ENCODE measurements at places on chromosomes 12 and 14. TPM values are rescaled to one million over a fixed set of nuclear protein-coding genes. Genes with fewer than 3 reads are reported as not detected.
A peak's percentile ranks its signal among the peaks of the same experiment; 100 is the strongest.

GRCh38 chr12:114093520-114093919 lies 127.4 kb upstream of the RBM19 start:
- DNase-seq, result no peak

DNA sequence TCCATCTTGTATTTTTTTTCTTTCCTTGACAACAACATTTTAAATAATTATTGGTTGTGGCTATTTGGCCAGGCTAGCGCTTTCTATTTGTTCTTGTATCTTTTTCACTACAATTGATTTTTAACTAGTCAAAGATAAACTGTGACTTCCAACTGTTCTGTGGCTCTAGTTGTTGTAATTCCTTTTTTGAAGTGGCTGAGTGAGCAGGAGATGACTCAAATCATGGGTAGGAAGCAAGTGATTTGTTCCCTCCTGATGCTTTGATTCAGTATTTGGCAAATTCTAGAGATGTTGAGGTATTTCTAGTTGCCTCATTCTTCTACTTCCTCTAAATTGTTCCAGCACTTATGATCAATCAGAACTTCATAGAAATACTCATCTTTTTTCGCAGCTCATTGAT lies 633.5 kb downstream of the RERGL start:
- DNase-seq, result no peak

GRCh38 chr12:103399986-103400385 lies 95.8 kb downstream of the C12orf42 start:
- DNase-seq, result no peak

DNA sequence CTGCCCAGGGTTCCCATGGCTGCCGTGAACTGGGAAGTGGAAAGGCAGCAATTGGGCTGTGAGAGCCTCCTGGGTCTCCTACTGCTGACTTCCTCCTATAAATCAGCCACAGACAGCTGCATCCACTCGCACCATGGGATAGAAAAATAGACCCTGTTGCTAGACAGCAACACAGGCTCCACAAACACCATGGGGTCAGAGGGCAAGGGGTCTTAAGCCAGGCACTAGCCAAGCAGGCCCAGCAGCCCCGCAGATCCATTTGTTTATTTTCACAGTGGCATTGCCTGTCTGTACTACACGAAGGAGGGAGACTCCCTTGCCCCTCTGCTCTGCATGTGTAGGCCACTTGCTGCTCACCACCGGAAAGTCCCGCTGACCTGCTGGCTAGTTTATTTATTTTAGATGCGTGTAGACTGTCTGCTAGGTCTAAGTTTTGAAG lies 139.8 kb downstream of the DACT1 start:
- no peak for DNase-seq

DNA sequence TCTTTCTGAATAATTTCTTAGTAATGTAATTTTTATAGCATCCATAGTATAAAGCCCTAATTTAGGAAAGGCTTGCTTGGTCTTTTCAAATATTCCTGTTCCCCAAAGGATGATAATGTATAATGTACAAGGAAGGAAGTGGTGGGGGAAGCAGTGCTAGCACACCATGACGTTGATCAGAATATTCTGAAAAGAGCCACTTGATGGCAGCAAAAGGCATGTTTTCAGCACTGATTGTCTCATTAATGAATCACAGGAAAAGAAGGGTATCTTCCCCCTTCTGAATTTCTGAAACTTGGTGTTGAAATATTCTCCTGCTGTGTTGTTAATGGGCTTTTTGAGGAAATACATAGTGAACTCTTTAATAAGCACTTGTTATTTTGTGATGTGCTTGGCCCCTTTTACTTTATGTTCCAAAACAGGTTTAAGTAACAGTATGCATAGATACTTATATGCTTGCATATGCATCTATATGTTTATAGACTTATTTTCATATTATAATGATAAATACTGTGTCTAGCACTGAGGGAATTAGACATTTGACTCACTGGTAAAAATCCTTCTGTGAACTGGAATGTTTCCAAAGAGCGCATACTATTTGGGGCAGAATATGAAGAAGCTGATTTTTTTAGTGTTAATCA lies 122.0 kb downstream of the TMEM117 start:
- DNase-seq, result peak; percentile 4

DNA sequence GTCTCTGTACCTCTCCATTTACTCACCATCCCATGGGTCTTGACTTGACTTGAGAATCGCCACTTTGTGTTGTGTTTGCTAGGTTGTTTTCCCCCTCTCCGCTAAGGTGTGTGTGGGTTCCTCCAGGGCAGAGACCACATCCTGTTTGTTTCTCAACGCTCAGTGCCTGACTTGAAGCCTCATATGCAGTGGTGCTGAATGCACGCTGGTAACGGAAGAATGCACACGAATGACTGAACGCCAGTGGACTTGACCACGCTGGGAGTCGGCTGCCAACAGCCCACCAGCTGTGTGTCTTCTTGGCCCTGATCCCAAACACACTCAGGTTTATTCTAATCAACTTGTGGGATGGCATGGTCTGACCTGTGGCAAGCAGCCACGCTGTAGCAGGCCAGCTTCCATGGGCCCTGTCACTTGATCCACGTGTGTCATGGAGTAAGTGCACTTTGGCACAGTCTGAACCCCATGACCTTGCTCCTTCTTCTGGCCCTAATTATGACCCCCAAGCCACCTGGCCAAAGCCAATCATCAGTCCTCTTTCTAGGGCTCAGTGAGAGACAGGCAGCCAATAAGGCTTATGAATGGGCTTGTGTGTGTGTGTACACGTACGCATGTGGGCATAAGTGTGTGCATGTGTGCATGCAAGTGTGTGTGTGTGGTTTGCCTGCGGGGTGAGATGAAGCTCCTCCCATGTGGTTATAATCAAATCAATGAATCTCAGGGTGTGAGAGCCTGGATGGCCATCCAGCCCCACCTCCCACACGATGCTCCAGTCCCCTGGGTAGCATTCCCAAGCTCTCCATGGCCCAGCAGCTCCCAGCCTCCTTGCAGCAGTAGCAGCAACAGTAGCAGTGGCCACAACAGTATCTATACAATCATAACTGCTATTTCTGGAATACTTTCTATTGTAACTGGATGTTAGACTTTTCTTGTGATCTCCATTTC lies 6.4 kb upstream of the TC2N start:
- no peak for DNase-seq

The DBX2 gene
- 1.6 TPM for total RNA-seq

GRCh38 chr12:57459750-57460467 lies at the start of gene GLI1:
GLI1 (plus strand) TSS chr12:57459785; CDS start chr12:57463692, 3,907 bp downstream.
- no peak for DNase-seq

DNA sequence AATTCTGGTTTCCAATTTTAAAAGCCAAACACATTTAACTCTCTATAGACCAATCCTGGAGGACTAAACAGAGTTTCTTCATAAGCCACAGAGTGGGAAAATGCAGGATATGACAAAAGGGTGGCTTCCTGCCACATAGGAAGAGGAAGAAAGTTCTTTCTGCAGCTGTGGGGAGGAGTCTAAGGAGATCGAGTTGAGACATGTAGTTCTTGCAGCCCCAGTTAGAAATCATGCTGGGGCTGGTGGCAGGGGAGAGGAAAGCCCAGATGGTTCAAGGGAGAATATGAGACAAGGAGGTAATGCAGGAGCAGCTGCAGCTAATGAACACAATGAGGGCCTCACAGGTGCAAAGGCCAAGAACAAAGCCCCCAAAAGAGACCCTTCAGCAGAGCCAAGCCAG lies 85.0 kb upstream of the ARID2 start:
- no peak for DNase-seq

- peak; percentile 42 for DNase-seq
Measured at GRCh38 chr14:21308479-21309237, 28.8 kb downstream of the RPGRIP1 start.

The PTHLH gene
- not detected for total RNA-seq

DNA sequence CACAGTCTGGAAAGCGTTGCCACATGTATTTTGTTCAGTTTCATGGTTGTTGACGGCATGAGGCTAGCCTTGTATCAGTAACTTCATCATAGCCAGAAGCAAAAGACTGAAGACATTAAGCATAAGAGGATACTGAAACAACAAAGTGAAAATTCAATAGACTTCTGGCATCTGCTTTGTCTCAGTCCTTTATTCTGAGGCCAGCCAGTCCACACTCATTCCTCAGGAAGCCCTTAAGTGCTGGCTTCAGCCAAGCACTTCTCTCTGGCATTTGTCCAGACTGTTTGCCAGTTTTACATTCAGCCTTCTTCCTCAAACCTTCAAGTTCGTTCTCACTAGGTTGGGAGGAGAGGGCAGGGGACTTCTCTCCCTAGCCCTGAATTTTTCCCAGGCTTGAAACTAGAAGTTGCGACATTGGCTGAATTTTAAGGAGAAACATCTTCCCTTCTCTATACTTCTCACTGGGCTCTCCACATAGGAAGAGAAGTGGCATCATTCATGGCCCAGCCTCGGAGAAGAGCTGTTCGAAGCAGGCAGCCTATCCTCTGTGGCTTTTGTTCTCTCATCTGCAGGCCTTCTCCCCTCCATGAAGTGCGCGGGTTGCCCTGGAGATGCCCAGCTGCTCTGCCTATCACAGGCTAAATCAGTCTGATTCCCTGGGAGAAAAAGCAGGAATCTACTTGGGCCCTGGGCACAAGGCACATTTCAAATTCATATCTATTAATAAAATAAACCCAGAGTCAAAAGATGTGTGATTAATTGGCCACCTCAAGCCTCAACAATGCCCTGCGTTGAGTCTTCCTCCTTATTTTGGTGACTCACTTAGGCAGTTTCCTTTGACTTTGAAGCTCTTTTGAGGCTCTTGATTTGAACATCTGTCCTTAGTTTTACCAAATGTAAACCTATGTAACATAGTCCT lies 130.9 kb upstream of the PLEKHA5 start:
- DNase-seq, result no peak

The C3AR1 gene
- 3.1 TPM for total RNA-seq

- no peak for DNase-seq
Measured at GRCh38 chr12:2553388-2554126, 241.2 kb upstream of the FKBP4 start.

GRCh38 chr14:20690848-20691640 lies 2.5 kb downstream of the ANG start:
- peak; percentile 33 for DNase-seq

DNA sequence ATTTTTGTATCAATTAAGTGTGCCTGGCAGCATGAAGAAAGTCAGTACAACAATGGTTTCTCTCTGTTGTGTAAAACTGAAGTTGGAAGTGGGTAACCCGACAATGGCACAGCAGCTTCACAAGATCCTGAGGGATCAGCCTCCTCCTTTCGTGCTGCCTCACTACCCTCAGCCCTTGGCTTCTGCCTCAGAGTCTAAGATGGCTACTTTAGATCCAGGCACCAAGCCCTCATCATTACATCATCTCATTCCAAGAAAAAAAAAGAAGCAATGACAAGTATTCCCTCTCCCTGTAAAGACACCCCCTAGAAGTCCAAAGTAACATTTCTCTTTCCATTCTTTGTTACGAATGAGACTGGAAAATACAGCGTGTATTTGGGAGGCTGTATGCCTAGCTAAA lies 92.6 kb downstream of the DNAI7 start:
- no peak for DNase-seq

- no peak for DNase-seq
Measured at GRCh38 chr12:123960856-123961255, 11.8 kb downstream of the CCDC92 start.

GRCh38 chr12:110330544-110330943 lies 49.5 kb downstream of the ATP2A2 start:
- DNase-seq, result peak; percentile 7

DNA sequence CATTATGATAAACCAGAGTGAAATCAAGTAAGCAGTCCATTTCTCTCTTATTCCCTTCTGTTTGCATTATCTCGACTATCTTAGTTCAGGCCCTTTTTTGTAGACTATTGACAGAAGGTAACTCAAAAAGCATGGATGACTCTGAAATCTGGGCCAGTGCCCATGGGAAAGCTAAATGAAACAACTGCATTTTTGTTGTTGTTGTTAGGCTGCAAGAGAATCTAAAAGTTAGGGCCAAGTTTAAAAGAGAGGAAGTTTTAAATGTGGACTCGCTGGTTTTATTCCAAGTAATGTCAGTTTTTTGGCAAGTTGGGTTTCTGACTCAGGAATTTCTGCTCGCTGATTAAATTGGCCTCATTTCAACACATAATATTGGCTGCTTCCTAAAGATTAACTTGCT lies 201.1 kb downstream of the PIK3C2G start:
- no peak for DNase-seq

The AQP2 gene
- not detected for total RNA-seq

- no peak for DNase-seq
Measured at GRCh38 chr12:96720363-96720705, 186.7 kb upstream of the NEDD1 start.

DNA sequence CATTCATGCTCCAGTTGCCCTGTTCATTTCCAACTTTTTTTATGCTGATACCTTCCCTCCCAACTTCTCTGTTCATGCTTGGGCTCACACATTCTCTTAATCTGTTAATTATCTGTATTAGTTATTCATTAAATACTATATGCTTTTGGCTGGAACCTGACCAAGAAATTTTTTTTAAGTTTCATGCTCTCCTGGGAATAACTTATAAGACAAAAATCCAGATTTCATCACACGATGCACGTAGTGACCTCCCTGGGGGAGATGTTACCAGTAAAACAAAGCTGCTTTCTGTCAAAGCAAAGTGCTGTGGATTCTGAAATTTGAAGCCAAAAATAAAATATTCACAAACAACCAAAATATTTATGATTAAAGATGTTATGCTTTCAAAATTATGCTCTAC lies 215.0 kb upstream of the USP15 start:
- no peak for DNase-seq

- no peak for DNase-seq
Measured at GRCh38 chr12:116325336-116325664, 47.8 kb upstream of the MED13L start.

DNA sequence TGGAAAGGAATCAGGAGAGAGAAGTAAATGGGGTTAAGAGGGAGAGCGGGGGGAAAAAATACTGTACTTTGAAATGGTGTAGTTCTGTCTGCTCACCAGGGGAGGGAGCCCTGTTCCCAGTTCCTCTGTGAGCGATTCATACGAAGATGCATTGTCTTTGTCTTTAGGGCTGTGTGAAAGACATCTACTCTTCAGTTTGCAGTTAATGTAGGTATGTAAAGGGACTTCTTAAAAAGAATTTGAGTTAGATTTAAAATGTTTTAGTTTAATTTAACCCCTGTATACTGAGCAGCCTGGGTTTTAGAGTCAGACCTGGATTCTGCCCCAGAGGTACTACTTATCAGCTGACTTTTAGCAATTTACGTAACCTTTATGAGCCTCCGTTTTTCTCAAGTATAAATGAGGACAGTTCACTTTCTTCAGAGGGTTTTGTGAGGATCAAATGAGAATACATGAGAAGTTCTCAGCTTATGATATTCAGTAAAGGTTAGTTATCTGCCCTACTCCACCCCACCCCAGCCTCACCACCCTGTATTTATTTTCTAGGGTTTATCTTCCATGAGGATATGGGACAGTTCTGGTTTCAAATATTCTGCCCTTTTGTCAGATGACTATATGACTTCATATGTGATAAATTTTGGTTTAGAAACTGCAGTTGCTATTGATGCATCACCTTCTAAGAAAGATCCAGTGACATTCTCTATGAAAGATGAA lies 82.5 kb upstream of the EVL start:
- DNase-seq, result peak; percentile 35
